ENCODE measurements at places on chromosomes 7 and 10.

DNA sequence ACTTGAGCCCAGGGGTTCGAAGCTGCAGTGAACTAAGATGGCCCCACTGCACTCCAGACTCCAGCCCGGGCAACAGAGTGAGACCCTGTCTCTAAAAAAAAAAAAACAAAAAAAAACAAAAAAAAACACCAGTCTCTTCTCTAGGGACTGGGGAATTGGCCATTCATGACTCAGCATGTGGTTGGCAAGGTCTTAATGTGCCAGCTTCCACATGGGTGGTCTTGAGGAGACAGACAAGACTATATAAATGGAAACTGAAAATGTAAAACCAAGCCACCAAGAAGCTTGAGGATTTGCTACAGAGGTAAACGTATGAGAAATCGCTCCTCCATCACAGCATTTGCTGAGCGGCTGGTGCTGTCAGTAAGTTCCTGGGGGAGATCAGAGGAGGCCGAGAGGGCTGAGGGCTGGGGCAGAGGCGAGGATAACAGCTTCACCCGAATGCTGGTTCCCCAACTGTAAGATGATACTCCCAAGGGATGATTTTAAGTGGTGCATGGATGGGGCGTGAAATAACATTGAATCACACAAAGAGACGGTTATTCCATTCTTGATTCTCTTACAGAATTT is 128.7 kb downstream of the C10orf105 start:
- peaks cover 2% of the 10 kb centered on the region for H3K27me3 ChIP-seq
- DNase-seq: no peak
- no peak overlapping the region for H3K4me3 ChIP-seq
- no peaks in the 10 kb centered on the region for H3K4me1 ChIP-seq

DNA sequence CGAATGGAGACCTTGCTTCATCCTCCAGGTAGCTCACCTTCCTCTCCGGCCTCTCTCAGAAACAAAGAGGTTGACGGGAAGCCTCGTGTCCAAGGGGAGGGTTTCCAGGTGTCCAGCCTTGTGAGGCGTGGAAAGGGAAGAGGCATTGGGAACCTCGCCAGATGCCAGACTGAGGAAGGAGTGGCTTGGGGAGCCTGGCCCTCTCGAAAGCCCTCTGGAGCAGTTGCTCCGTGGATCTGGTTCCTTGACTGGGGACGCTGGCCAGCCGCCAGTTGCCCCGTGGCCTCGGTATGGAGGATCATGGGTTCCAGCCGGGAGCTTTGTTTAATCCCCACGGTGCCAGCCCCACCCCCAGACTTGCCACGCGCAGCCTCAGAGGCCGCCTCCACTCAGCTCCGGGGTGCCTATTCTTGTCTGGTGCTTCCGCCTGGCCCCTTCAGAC is 30.3 kb upstream of the SUN1 start:
- H3K4me3 ChIP-seq: no peak overlapping the region
- DNase-seq: no peak
- H3K27me3 ChIP-seq: no peaks in the 10 kb centered on the region
- H3K4me1 ChIP-seq: no peaks in the 10 kb centered on the region
- H3K36me3 ChIP-seq: no peaks in the 10 kb centered on the region

DNA sequence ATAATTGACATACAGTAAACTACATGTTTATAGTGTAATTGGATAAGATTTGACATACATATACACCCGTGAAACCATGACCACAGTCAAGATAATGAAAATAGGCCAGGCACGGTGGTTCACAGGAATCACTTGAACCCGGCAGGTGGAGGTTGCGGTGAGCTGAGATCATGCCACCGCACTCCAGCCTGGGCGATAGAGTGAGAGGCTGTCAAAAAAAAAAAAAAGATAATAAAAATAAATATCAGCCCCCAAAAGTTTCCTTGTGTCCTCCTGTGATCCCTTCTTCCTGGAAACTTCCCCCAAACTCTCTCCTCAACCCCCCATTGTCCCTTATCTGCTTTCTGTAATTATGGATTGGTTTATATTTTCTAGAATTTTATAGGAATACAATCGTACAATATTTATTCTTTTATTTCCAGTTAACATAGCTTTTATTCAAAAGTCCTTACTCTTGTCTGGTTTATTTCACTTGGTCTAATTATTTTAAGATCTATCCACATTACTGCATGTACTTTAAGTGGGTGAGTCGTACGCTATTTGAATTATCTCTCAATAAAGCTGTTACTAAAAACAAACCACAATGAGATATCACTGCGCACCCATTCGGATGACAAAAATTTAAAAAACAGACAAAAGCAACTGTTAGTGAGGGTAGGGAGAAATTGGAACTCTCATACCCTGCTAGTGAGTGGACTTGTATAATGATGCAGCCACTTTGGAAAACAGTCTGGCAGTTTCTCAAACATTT is 30.1 kb upstream of the TNPO3 start:
- H3K4me3 ChIP-seq: no peak overlapping the region
- no peaks in the 10 kb centered on the region for H3K27me3 ChIP-seq
- H3K36me3 ChIP-seq: no peaks in the 10 kb centered on the region
- no peak overlapping the region for H3K27ac ChIP-seq

DNA sequence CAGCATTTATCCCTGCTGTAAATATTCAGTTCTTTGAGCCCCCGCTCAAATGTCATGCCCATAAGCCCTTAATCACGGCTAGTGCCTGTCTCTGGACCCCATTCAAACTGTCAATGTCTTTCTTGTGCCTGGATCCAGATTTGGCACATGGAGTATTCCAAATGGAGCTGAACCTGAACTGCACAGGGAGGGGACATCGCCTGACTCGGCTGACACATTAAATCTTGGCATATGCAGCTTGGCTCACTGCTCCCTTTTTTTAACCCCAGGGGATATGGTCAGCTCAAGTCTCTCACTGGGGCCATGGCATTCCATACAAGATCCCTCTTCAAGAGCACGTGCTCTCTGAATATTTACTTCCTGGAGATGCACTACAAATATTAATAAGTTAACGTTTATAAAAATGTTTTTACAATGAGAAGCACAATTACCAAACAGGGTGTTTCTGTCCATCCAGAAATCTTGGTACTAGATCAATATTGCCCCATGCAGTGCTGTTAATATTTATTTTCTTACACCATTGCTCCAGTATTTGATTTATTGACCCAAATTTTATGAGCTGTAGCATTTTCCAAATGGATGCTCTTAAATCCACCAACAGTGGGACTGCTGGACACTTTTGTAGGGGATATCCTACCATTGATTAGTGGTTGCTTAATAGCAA is 57.4 kb downstream of the FGFR2 start:
- no peaks in the 10 kb centered on the region for H3K4me1 ChIP-seq
- no peaks in the 10 kb centered on the region for H3K36me3 ChIP-seq
- H3K27ac ChIP-seq: no peak overlapping the region

DNA sequence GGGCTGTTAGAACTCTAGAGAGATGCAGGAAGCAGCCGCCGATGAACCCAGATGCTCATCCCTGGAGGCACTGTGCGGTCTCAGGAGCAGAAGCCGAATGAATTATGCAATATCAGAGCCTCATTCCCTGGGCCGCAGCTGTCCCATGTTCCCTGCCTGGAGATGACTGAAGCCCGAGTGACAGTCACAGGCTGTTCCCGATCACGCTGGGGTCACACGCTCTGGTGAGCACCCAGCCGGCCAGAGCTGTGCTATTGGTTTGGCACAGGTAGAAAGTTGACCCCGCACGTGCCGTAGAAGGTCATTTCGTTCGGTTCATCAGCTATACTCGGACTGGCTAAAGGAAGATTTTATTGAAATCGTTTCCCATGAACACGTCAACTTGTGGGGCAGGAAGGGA is 140.5 kb upstream of the SH2B2 start:
- no peak overlapping the region for H3K27ac ChIP-seq
- H3K4me1 ChIP-seq: peaks cover 2% of the 10 kb centered on the region
- DNase-seq: no peak
- no peak overlapping the region for H3K4me3 ChIP-seq
- H3K36me3 ChIP-seq: peaks cover 3% of the 10 kb centered on the region

DNA sequence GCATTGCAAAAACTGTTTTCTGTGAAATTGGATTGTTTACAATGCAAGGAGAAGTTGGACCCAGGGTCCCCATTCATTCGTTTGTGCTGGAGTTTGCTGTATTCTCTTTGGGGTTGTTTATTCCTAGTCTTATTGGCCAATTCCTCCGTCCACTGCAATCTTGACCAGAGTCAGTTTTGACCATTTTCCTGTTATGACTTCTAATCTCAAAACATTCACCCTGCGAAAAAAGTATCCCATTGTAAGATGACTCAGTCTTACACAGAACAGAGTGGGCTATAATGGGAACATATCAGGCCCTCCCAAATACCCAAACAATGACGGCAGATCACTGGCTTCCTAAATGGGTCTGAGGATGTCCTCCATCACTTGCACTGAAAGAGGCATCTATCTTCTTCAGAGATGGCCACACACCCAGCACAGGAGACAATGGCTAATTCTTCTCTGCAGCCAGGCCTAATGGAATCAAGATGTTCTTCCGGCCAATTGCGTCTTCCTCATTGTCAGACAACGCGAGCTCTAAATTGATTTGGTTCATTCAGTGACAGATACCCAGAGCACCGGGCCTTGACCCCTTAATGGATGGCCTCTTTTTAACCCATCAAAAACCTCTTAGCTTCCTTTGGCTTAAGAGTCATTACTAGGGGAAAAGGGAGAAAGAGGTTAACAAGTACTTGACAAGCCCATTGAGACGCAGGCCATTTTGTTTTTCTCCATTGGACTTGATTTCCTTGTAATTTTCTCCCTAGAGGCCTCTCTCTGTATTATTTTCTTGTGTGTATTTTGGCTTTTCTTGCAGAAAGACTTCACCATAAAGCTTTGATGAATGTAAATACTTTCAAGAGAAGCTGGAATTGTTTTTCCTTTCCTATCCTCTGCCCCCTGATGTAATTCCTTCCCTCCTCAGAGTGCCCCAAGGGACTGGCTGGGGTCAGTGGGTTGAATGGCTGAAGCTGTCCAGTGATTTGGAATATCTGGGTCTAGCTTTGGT is 129.6 kb downstream of the PRPF18 start:
- H3K27ac ChIP-seq: no peak overlapping the region
- H3K4me1 ChIP-seq: peaks cover 22% of the 10 kb centered on the region
- no peak for DNase-seq
- H3K27me3 ChIP-seq: peaks cover 3% of the 10 kb centered on the region
